ENCODE measurements at places on chromosomes 2 and 18. TPM values are rescaled to one million over a fixed set of nuclear protein-coding genes. Genes with fewer than 3 reads are reported as not detected.

GRCh38 chr2:240564561-240565332, 3.5 kb upstream of the RNPEPL1 start:
- no peak for DNase-seq

DNA sequence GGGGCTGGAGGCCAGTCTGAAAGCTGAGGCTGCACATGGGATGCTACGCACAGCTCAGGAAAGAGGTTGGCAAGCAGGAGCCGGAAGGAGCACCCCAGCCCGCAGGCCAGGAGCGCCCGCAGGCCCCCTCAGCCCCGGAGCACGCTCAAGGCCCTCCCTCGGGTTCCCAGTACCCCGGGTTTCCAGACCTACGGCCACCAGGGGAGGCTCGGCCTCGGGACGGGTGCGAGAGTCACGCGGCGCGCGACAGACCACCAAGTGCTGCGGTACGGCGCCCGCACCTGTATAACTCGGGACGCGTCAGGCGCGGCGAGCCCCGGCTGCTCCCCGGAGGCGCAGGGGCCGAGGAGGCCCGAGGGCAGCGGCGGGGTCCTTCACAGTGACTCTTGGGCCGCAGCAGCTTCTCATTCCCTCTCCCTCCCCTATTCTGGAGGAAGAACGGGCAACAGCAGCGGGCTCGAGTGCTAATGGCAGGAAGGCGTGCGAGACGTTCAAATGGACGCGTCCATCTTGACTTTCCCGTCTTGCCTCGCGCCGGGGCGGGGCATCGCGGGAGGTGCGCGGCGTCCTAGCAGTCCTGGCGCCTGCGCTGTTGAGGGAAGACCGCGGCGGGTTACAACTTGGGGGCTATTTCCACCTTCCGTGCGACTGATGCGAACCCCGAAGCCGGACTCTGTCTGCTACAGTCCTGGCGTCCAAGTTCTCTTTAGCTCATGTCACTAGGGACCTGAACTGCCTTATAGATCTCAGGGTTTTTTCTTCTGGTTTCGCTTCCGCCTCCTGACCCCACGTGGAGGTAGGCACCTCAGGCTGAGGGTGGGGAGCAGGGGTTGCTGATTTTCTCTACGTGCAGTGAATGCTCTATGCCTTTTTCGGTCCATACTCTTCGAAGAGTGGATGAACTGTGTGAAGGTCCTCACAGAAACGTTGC, at the start of gene ANAPC1:
TSS of gene ANAPC1 (minus strand) at position 533 of the 931 bp plus-strand sequence. CDS start 3,368 bp downstream, outside the sequence.
- peak; percentile 64 for DNase-seq

DNA sequence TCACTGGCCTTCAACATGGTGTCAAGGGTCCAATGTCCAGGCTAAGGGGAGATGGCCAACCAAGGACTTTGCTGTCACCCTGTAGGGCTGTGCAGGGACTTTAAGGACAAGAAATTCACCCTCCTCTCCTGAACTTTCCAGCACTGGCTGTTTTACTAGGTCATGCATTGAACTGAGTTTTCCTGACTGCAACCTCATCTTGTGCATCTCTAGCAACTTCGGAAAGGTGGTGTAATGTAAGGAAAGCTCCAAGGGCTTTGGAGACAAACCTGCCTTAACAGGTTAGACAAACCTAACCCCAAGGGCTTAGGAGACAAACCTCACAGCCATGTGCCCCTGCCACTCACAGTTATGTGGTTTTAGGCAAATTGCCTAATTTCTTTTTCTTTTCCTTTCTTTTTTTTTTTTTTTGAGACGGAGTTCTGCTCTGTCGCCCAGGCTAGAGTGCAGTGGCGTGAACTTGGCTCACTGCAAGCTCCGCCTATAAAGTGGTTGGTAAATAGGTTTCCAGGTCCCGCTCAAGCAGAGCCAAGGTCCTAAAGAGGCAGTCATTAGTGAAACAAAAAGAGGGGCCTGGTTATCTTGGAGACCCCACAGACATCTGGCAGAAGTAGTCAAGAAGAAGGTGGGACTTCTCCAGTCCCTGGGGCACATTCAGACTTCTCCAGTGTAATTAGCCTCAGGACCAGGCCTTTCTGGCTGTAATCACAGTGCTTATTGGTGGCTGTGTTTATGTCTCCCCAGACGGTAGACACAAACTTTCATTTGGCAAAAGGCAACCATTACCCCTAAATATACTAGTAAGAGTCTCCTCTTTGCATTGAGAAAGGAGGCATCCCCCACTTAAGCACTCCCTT, 37.6 kb upstream of the PMAIP1 start:
- no peak for DNase-seq

DNA sequence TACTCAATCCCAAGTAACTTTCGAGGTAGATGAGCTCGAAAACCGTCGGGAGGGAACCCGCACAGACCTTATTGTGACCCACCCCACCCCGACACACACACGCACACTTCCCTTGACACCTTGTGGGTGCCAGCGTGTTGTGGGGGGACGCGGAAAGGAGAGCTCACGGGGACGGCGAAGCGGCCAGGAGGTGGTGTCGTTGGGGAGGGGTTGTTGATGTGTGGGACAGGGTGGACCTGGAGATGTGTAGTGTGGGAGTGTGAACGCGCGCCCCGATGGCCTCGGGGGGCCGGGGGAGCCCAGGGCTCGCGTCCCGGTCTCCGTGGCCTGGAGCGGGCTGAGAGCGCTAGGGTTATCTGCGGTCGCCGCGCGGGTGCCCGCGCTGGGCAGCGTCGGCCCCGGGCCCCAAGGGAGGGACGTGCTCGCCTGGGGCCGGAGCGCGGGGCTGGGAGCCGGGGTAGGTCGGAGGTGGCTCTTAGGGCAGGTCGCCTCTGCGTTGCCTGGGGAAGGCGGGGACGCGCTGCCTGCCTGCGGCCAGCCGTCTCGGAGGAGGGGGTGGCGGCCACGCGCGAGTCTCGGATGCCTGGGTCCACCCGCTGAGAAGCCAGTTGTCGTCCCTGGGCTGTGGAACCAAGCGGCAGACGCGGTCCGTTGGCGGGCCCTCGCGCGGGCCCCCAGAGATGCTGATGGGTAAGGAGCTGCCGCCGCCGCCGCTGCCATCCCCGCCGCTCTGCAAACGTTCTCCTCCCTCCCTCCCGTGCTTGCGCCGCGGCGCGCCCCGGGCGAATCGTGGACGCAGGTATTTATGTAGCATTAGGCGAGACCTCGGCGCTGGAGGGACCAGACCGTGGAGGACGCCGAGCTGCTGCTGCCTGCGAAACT, 1.6 kb downstream of the KLHL29 start:
- no peak for DNase-seq

DNA sequence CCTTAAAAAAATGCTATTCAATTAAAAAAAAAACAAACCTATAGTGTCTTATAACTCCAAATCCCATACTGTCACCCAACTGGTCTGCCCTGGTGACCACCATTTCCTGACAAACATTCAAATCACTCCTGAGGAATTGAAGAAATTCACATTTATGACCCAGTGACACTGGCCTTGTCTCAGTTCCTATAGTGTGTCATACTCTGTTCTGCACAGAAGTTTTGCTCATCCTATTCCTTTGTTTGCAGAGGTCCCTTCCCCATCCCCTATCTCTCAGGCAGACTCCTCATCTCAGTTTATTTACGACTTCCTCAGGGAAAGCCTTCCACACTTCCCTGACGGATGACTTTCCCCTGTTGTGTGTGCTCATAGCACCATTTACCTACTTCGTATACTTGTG, 14.7 kb downstream of the ZC3H6 start:
- no peak for DNase-seq

- no peak for DNase-seq
These were observed 12.9 kb upstream of the GLI2 start for GRCh38 chr2:120722568-120723421.

DNA sequence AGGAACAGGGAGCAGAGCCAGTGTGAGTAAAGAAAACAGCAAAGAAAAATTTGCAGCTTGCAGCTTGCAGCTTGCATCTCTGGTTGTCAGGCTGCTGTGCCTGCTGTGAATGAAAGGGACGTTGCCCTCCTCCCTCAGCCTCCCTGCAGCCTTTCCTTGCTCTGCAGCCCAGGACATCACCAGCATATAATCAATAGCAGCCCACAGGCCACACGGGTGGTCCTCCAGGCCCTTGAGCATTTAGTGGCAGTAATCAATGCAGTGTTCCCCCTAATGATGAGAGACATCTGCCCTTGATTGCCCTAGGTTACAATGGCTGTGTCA, 122.2 kb upstream of the TACR1 start:
- no peak for DNase-seq

DNA sequence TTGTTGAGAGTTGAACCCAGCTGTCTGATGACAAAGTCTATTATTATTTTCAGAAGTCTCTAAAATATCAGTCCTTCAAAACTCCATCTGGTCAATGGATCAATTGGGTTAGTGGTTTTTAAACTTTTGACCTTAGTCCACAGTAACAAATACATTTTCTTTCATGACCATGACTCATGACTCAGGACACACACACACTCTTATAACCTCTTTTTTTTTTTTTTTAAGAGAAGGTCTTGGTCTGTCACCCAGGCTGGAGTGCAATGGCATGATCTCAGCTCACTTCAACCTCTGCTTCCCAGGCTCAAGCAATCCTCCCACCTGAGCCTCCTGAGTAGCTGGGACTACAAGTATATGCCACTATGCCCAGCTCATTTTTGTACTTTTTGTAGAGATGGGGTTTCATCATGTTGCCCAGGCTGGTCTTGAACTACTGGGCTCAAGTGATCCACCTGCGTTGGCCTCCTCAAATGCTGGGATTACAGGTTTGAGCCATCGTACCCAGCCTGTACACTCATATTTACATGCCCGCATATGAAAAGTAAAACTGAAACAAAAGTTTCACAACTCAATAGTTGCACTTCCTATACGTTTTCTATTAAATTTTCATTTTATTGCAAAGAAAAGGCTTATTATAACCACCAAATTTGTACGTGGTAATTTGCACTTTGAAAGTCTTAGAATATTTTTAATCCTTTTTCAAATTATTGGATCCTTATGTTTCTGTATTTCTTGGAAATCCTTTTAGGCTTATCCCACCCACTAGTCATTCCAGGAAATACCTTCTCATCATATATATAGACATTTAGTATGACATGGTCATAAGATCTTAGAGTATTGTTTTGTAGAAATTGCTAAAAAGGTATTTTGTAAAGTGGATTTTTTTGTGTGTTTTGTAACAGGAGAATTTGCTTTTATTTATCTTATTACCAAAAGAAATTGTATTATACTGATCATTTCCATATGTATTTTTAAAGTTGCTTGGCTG, 199.0 kb downstream of the LPIN1 start:
- no peak for DNase-seq

- DNase-seq, result no peak
These were observed 929 bp upstream of the CREG2 start for GRCh38 chr2:101388232-101388631.

DNA sequence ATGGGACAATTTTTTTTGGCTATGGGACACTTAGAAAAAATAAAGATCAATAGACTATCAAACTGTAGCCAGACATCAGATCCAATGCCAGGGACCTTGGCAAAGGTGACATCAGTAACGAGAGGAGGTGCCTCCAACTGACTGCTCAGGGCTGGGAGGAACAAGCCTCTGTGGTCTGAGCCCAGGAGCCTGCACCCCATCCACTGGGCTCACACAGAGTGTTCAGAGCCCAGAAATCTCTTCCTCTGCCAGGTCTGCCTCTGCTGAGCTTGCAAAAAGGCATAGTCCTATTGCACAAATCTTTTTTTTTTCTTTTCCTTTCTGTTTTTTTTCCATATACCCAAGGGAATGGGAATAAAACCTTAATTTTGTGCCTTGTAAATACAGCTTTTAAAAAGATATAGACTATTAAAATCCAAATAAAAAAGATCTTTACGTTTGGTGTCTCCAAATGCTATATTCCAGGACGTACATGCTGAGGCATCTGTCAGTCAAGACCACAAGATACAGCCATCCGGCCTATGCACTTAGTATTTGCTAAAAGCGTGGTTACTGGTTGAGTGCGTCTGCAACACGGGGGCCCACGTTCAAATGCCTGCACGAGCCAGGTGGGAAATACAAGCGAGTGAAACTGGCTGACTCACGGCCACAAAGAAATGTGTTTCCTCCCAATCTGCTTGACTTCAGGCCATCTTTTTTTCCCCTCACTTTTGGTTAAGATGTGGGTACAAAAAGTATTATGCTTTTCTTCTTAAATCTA, 7.8 kb upstream of the ARHGAP25 start:
- peak; percentile 20 for DNase-seq

DNA sequence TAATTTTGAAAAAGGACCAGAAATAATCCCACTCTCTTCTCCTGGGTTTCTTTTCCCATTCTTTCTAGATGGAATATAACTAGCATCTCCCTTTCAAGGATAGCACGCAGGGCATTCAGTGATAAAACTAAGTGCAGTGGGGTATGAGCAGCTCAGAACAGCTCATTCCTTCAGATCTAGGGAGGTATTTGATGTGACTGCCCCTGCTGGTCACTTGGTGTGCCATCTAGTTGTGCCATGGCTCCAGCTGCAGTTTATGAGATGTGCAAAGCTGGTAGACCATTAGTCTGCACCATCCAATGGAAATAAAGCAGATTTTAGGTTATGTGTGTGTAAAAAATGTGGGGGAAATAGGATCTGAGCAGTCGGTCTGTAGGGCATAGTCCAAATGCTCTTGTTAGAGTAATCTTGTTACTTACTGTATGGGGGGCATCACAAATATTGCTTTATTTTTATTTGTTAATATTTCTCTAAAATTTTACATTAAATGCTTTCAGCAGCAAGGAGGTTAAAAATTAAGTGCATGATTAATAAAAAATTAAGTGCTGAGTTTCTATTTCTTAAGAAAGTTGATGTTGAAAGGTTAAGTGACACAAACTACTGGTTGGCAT, 38.9 kb downstream of the CTAGE1 start:
- no peak for DNase-seq

DNA sequence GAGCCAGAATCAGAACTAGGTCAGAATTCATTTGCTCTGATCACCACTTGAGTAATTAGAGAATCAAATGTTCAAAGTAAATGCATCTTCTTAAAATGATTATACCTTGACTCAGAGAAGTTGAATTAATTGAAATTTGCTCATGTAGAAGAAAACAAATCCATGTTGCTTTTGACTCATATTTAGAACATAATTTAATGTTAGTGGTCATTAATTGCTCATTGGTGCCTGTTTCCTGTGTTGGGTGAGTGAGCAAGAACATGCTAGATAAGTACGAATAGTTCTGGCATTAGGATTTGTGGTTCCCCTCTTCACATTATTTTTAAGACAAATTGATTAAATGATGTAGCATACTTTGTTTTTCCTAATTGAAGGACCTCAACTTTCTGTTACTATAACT, 19.0 kb downstream of the ACVR2A start:
- DNase-seq, result no peak

DNA sequence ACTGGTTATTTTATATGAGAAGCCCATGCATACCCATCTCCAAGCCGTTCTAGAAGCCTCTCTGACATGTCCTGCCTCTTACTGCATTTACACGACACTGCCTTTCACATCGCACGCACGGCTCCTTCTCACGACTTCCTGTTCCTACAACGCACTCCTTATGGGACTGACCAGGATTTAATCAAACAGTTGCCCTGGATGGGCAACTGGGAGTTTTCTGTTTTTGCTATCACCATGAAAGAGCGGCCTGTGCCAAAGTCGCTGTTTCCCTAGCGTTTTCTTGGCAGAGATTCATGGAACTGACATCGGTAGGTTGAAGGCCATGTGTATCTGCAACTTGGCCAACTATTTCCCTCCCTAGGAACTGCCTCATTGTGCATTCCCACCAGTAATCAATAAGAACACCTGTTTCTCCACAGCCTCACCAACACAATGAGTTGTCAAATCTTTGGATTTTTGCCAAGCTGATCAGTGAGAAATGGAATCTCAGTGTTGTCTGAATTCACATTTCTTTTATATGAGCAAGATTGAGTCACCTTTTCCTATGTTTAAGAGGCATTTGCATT, 97.2 kb upstream of the OTOS start:
- no peak for DNase-seq

Gene SP5
- total RNA-seq, result 0.57 TPM

Gene ATP6V1B1
- 1.2 TPM for total RNA-seq

Gene CAPN14
- total RNA-seq, result 266 TPM

Gene CBLN2
- total RNA-seq, result not detected

Gene NDUFAF7
- total RNA-seq, result 8.3 TPM

Gene SFXN5
- 16.4 TPM for total RNA-seq

Gene FKBP1B
- 4.5 TPM for total RNA-seq
